ENCODE measurements at places on chromosomes 13 and 19. TPM values are rescaled to one million over a fixed set of nuclear protein-coding genes. Genes with fewer than 3 reads are reported as not detected.
A peak's percentile ranks its signal among the peaks of the same experiment; 100 is the strongest.

GRCh38 chr13:78022164-78022877, 103.7 kb upstream of the EDNRB start:
- no peak for DNase-seq
- no peaks in the 10 kb centered on the region for H3K4me1 ChIP-seq
- no peak overlapping the region for H3K27ac ChIP-seq
- H3K27me3 ChIP-seq = no peaks in the 10 kb centered on the region
- H3K4me3 ChIP-seq = no peak overlapping the region

- no peak for DNase-seq
- H3K4me1 ChIP-seq = no peaks in the 10 kb centered on the region
- no peak overlapping the region for H3K27ac ChIP-seq
- no peaks in the 10 kb centered on the region for H3K27me3 ChIP-seq
- H3K36me3 ChIP-seq = no peaks in the 10 kb centered on the region
- H3K4me3 ChIP-seq = no peak overlapping the region
These were observed 108.2 kb downstream of the GNG7 start for GRCh38 chr19:2594319-2594718.

GRCh38 chr13:46810440-46810839, 13.5 kb upstream of the ESD start:
- no peaks in the 10 kb centered on the region for H3K4me1 ChIP-seq
- H3K4me3 ChIP-seq = no peak overlapping the region
- H3K27ac ChIP-seq = no peak overlapping the region
- DNase-seq = no peak
- H3K27me3 ChIP-seq = no peaks in the 10 kb centered on the region

GRCh38 chr13:107992542-107992941, 222.8 kb downstream of the LIG4 start:
- H3K4me3 ChIP-seq = no peak overlapping the region
- H3K27ac ChIP-seq = no peak overlapping the region
- no peak for DNase-seq
- H3K4me1 ChIP-seq = no peaks in the 10 kb centered on the region

GRCh38 chr13:73355134-73355533, 296.3 kb downstream of the KLF5 start:
- H3K27ac ChIP-seq = no peak overlapping the region
- H3K4me1 ChIP-seq = no peaks in the 10 kb centered on the region
- DNase-seq = no peak
- H3K36me3 ChIP-seq = no peaks in the 10 kb centered on the region
- no peak overlapping the region for H3K4me3 ChIP-seq

DNA sequence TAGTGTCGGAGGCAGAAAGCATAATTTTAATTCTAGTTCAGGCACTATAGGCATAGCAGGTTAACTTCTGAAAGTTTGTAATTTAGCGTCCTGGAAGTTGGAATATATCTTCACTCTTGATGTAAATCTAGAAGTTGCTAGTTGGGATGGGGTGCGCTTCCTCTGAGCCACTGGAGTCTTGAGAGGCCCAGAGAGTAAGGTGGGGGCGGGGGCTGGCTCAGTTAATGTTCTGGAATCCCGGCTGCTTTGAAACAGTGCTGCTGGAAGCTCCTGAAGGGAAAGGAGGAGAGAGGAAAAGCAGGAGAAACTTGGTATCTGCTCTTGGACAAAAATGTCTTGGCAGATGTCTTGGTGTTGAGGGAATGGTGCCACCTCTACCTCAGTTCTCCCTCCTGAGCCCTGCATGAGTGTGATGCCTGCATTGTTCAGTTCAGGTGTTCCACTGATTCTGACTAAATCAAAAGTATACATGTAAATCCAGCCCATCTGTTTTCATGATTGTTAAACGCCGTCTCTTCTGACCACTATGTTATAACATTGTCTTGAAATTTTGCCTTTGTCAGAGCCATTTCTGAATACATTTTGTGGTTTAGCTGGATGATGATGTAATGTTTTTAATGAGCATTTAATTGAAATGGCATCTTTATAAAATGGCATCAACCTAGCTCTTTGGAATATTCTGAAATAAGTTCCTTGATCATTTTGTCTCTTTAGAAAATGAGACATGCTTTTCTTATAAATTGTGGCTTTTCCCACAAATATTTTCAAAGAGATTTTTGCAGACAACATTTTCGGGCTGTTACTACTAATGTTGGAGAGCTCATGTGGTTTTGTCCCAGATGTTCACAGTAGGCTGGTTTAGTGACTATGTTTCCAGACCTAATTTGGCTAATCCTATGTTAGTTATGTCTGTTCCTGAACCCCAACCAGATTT, 202.7 kb downstream of the SHISA2 start:
- DNase-seq = no peak
- no peak overlapping the region for H3K4me3 ChIP-seq
- no peaks in the 10 kb centered on the region for H3K36me3 ChIP-seq
- H3K27ac ChIP-seq = no peak overlapping the region
- H3K4me1 ChIP-seq = no peaks in the 10 kb centered on the region

- peaks cover 13% of the 10 kb centered on the region for H3K4me1 ChIP-seq
- peak overlapping the region; percentile 80 for H3K27ac ChIP-seq
- no peaks in the 10 kb centered on the region for H3K36me3 ChIP-seq
- H3K4me3 ChIP-seq = peak overlapping the region; percentile 2
- no peak for DNase-seq
These were observed 42.8 kb upstream of the NPAS1 start for GRCh38 chr19:46976845-46977320.

GRCh38 chr19:372306-372890, 27.8 kb upstream of the MIER2 start:
- H3K27ac ChIP-seq = no peak overlapping the region
- no peaks in the 10 kb centered on the region for H3K36me3 ChIP-seq
- H3K4me3 ChIP-seq = no peak overlapping the region
- H3K27me3 ChIP-seq = no peaks in the 10 kb centered on the region

GRCh38 chr13:63011996-63012395, 1596.3 kb upstream of the PCDH20 start:
- no peak overlapping the region for H3K4me3 ChIP-seq
- H3K36me3 ChIP-seq = no peaks in the 10 kb centered on the region
- no peaks in the 10 kb centered on the region for H3K27me3 ChIP-seq
- no peaks in the 10 kb centered on the region for H3K4me1 ChIP-seq
- no peak for DNase-seq
- no peak overlapping the region for H3K27ac ChIP-seq

Gene SIGLEC8
- total RNA-seq = 0.80 TPM

Gene ZNF418
- total RNA-seq = 3.2 TPM

Gene SELENOW
- 297 TPM for total RNA-seq

All from breast epithelium (tissue), 4 donors.